CD4-positive, CD25-positive, alpha-beta regulatory T cell (primary cell): ENCODE measurements at places on chromosomes 6 and 20. TPM values are rescaled to one million over a fixed set of nuclear protein-coding genes. Genes with fewer than 3 reads are reported as not detected.

LRRC73 gene
- 0.30 TPM for total RNA-seq

NKX2-4 gene
- not detected for total RNA-seq

SYNJ2 gene
- total RNA-seq = 46.3 TPM

- DNase-seq = no peak
Measured at GRCh38 chr6:25717866-25718740, 36.4 kb upstream of the SLC17A4 start.

- no peak for DNase-seq
Measured at GRCh38 chr6:135703621-135704020, 147.9 kb upstream of the PDE7B start.
